ENCODE measurements at places on chromosomes 16 and 17.
A peak's percentile ranks its signal among the peaks of the same experiment; 100 is the strongest.

DNA sequence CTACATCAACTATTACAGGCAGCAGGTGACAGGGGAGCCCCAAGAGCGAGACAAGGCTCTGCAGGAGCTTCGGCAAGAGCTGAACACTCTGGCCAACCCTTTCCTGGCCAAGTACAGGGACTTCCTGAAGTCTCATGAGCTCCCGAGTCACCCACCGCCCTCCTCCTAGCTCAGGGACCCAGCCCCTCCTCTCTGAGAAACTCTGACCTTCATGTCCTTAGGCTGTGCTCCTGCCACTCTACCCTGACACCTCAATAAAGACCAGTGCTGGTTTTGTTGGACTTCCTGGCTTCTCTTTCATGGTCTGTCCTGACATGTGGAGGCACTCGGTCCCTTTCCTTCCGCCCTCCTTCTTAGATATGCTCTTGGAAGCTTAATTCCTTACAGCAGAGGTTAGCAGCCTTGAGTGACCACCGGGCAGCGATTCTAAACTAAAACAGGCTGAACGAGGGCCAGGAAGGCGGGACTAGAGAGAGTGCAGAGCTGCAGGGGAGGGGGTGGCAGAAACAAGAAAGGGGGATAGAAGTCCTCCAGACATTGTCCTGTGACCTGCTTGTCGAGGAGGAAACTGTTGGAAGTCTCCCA lies 915 bp downstream of the AHSP start:
- DNase-seq: no peak

GRCh38 chr16:88194397-88195268 lies 188.1 kb upstream of the ZNF469 start:
- peak; percentile 91 for DNase-seq

- no peak for DNase-seq
Measured at GRCh38 chr17:40796846-40797245, 2.9 kb downstream of the KRT28 start.

DNA sequence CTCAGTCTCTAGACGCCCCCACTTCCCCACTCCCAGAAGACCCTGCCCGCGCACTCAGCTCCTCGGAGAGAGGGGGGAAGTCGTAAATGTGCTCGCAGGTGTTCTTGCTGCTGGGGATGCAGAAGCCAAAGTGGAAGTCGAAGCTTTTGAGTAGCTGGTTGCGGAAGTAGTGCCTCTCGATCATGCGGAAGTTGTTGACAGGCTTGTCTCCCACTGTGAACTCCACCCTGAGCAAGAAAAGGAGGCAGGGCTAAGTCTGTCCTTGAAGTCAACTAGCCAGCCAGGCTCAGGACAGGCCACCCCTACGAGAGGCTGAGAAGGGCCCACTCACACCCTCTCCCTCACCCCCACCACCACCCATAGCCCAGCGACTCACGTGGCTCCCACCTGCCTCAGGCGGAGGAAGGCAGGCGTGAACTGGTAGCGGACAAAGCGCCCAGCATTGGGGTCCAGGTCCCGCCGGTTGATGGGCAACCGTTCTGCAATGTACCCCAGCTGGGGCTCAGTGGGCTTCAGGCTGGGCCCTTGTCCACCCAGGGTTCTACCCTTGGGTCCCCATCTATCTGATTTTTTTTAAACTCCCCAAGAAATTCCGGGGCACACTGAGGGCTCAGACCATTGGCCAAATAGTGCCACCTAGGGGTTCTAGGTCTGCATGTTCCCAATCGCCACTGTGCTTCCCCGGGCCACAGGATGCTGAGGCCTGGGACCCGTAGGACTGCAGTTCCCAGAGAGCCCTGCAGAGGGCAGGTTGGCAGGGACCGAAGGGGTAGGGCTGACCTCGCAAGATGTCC lies 4.6 kb downstream of the UNC119 start:
- DNase-seq: peak; percentile 15

DNA sequence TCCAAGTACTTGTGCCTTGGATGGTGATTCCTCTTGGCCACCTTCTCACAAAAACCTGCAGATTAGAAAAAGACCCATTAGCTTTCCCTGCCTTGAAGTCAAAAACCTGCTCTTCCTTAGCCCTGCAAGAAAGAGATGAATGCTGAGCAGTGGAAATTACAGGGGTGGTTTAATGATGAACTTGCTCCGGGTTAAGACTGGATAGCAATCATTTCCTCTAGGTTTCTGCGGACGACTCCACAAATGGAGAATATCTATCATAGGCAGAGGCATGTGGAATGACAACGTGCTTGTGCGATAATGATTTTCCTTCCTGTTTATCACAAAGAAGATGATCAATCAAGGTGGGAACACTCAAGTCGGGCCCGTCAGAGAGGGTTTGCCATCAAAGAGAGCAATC lies 201.2 kb upstream of the ERCC4 start:
- no peak for DNase-seq

DNA sequence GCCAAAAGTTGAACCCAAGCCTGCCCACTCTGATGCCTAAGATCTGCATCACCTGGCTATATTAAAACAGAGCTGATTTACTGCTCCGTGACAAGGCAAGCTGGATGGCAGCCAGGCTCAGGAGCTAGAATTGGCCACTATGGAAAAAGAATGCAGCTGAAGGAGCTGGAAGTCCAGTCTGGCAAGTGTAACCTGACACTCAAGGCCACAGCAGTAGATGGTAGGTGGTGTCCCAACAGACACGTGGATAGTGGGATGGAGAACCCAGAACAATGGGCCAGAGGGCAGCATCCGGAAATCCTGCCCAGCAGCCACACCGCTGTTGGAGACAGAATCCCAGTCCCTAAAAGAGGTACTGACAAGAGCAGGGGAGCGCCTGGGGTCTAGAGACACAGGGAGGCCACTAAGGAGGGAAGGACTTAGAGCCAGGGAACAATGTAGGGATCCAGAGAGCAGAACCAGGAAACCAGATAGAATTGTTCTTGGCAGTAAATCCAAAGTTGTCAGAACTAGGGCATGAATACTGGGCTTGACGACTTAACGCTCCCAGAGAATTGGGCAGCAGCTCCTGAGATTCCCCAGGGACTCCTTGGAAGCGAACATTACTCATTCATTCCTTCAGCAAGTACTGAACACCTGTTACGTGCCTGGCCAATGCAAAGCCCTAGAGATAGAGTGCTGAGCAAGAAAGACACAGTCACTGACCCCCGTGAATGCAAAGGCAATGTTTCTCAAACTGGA lies 85.7 kb downstream of the CDYL2 start:
- DNase-seq: no peak

DNA sequence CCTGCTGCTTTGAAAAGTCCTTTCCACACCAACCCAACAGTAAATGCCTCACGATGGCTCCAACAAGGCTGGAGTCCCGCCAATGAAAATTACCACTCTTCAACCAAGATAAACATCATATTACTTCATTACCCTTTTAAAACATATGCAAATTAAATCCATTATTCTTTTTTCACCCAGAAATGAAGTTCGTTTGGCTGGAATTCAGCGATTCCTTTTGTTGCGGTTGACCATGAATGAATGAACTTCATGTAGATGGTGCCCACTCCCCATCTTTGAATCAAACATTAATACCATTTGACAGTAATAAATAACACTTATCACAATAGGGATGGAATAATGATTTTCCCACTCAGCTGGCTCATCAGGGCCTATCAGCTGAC lies 211.5 kb upstream of the TOX3 start:
- no peak for DNase-seq

- peak; percentile 42 for DNase-seq
Measured at GRCh38 chr17:1398931-1399678, 917 bp downstream of the YWHAE start.

DNA sequence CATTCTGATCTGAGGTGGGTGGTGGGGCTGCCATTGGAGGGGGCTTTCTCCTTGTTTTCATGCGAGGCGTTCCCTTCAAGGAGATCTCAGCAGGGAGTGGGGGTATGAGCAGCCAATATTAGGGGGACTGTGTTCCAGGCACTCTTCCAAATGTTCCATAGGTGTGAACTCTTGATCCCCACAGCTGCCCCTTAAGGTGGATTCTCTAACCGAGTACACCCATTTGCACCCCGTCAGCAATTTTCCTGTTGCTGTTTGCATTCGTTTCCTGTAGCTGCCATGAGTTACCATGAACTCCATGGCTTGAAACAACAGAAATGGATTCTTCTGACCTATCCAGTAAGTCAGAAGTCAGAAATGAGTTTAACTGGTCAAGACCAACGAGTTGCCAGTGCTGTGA lies 3.7 kb upstream of the PRR15L start:
- no peak for DNase-seq

- no peak for DNase-seq
Measured at GRCh38 chr17:42651392-42651791, 7.7 kb upstream of the TUBG2 start.

DNA sequence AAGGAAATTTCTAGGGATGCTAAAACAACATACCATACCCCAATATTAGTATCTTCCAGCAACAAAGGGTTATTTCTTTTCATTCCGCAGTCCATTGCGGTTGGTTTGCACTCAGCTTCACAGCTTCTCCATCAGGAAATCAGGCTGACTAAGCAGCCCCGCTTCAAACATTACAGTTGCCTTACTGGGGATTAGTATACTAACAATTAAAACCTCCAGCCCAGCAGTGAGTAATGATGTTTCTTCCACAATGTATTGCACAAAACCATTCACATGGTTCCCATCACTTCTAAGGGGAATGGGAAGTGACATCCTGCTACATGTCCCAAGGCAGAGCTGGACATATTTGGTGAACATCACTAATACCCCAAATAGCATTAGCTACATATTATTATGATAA lies 1384.9 kb downstream of the CDH8 start:
- no peak for DNase-seq

DNA sequence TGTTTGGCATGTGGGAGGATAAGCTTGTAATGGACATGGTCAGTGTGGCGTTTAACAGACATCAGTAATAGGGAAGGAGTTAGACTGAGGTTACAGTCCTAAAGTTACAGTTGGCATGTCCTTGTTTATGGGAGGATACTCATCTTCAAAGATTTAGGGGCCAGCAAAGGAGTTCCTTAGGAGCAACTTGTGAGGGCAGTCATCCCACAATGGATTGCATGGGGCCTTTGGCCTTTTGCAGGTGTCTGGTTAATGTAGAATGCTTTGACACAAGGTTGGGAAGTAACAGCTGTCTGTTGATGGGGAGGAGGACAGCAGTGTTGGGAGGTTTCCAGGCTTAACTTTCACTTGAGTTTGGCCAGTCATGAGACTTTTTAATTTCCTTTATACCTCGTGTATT lies 2.2 kb downstream of the NUBP1 start:
- no peak for DNase-seq

Data from NCI-H2171 treated with DMSO at 0.1 percent for 48 hours (cell line).